ENCODE measurements at places on chromosomes 1 and 21.
A peak's percentile ranks its signal among the peaks of the same experiment; 100 is the strongest.

DNA sequence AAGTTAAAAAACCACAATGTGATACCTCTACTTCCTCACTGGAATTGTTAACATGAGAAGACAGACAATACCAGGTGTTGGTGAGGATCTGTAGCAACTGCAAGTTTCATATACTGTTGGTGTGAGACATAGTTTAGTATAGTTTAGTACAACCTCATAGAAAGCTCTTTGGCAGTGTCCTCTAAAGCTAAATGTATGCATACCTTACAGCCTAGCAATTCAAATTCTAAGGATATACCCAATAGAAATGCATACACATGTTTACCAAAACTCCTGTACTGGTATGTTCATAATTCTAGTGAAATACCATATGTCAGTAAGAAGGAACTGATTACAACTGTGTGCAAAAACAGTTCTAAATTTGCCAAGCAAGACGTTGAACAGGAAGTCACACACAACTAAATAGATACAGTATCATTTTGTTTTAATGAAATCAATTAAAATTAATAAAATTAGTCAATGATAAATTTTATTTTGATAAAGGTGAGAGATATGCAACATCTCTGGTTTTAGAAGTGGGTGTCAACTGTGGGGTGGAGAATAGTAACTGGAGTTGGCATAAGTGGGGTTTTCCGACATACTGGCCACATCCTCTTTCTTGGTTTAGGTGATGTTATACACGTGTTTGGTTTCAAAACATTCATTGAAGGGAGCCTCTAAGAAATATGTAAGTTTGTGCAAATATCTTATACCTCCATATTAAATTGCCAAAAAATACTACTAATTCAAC lies 450.7 kb downstream of the PTPRC start:
- H3K4me3 ChIP-seq: no peak overlapping the region
- no peaks in the 10 kb centered on the region for H3K36me3 ChIP-seq
- no peak overlapping the region for H3K27ac ChIP-seq

DNA sequence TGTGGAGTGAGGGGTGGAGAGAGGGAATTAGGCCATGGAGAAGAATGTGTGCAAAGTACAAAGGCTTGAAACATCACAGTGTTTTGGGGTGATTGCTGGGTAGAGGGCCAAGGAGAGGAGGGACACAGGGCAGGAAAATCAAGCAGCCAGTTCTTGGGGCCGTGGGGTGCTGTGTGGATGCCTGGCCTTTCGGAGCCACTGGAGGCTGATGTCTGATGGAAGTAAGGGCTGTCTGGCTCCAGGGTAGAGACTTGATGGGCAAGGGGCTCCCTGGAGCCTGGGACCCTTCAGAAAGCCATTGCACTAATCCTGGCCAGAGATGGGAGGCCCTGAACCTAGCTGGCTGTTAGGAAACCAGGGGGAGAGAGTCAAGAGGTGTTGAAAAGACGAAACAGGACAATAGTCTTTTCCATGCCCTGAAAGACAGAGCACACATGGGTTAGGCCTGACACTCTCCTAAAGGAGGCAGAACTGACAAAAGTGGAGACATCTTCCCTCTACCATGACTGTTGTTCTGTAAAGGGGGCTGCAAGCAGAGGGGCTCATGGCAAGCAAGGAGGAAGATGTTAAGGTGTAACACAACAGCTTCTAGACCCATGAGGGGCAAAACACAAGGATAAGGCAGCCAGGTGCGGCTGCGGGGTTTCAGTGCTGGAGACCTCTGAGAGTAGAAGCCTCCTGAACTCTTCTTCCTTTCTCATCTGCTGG lies 21.0 kb downstream of the ATF3 start:
- H3K4me1 ChIP-seq: peaks cover 29% of the 10 kb centered on the region
- H3K36me3 ChIP-seq: no peaks in the 10 kb centered on the region
- H3K27ac ChIP-seq: no peak overlapping the region
- H3K4me3 ChIP-seq: no peak overlapping the region

- no peaks in the 10 kb centered on the region for H3K4me1 ChIP-seq
- no peak overlapping the region for H3K27ac ChIP-seq
- H3K36me3 ChIP-seq: no peaks in the 10 kb centered on the region
- DNase-seq: no peak
- H3K27me3 ChIP-seq: peaks cover 12% of the 10 kb centered on the region
Observed at GRCh38 chr21:39630191-39630591, 17.5 kb downstream of the B3GALT5 start.

DNA sequence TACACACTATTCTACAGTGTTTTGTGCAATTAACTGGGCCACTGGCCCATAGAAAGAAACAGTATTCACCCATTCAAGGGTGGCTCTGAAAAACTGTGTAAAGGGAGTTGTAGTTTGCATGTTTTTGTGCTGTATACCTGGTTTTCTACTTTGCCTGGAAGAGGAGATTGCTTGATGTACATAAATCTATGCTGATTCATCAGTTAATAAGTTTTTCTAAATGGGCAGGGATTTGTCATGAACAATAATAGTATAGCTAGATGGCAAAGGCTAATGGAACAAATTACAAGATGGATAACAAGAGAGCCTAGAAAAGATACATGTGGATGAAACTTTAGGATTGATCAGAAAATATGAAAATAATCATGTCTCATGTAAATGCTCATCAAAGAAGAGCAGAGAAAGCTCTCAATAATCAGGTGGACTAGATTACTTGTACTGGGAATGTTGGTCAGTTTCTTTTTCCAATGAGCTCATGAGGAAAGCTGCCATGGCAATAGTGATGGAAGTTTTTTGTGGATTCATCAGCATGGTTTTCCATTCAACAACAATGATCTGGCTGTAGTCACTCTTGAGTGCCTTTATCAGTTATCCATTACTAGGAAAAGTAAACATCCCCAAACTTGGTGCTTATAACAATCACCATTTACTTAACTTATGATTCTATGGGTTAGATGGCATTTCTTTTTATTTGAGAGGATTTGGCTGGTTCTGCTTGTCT lies 602.8 kb downstream of the BRINP3 start:
- no peak for DNase-seq
- H3K4me3 ChIP-seq: no peak overlapping the region
- no peak overlapping the region for H3K27ac ChIP-seq
- no peaks in the 10 kb centered on the region for H3K27me3 ChIP-seq
- H3K36me3 ChIP-seq: no peaks in the 10 kb centered on the region

DNA sequence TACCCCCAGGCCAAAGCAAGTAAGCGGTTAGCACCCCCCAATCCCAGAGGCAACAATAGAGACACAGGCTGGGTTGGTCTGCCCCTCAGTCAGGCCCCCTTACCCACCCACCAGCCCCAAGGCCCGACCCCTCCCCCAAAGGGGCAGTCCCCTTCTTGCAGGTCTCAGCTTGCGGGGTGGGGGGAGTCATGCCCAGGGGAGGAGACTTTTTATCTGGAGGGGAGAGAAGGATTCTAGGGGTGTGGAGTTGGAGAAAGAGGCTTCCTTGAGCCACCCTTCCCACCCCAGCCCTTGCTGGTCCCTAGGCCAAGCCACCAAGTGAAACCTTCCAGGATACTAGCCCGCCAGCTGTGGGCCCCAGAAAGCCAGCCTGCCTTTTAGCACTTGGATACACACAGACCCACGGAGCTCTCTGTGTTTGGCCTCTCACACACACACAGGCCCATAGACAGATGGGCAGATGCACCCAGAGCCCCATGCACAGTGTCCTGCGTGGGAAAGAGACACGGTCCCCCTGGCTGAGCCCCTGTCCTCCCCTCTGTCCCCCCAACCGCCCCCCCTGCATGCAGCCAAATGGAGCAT lies 7.1 kb downstream of the TMEM54 start:
- no peak overlapping the region for H3K4me3 ChIP-seq
- no peak for DNase-seq
- H3K27ac ChIP-seq: no peak overlapping the region
- H3K4me1 ChIP-seq: peaks cover 16% of the 10 kb centered on the region

- no peak for DNase-seq
- no peak overlapping the region for H3K27ac ChIP-seq
- no peaks in the 10 kb centered on the region for H3K27me3 ChIP-seq
- H3K4me1 ChIP-seq: peaks cover 6% of the 10 kb centered on the region
Observed at GRCh38 chr1:33259879-33260278, 3.6 kb downstream of the ZNF362 start.

- H3K4me3 ChIP-seq: no peak overlapping the region
- no peak for DNase-seq
- H3K27me3 ChIP-seq: peaks cover 36% of the 10 kb centered on the region
- no peak overlapping the region for H3K27ac ChIP-seq
Observed at GRCh38 chr1:62316135-62316534, 3.1 kb downstream of the KANK4 start.

DNA sequence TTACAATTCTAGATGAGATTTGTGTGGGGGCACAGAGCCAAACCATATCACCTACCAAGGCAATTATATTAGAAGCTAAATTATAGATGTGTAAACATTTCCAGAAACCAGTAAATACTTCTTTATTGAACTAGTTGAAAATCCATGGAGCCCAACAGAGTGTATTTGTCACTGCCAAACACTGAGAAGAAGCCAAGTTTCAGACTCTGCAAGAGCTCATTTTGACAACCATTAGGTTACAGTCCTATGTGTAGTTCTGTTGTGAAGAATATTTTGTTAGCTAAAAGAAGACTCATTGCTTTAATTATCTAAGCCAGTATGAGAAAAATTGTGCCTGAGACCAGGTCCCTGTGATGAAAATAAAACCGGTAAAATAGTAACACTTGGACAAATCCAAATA lies 358.9 kb upstream of the SGIP1 start:
- peaks cover 5% of the 10 kb centered on the region for H3K4me1 ChIP-seq
- H3K4me3 ChIP-seq: no peak overlapping the region

DNA sequence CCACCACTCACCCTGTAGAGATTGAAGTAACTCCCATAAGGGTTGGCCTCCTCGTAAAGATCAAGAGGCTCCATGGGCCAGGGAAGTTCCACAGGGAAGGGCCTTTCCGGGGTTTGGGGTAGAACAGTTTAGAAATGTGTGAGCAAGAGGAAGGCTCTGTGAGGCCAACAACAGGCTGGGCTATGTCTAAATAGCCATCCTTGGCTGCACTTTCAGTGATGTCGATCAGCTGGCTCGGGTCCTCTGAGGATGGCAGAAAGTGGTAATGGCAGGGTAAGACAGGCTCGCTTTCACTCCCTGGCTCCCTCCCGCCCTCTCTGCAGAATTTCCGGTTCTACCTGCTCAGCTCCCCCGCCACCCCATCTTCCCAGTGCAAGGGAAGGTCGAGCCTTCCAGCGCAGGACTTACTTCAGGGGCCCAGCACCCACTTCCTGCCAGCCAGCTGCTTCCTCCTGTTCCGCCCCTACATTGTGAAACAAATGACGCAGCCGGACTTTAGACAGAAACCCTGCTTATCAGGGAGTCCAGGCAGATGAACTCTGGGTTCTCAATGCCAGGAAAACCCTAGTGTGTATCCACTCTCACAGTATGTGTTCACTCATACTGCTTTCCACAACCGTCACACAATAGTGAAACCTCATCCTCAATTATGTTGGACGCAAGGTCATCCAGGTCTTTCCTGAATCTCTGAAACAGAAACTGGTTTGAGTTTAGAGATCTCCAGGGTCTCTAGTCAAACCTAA lies 7.3 kb downstream of the F11R start:
- H3K36me3 ChIP-seq: peaks cover 2% of the 10 kb centered on the region
- H3K27me3 ChIP-seq: no peaks in the 10 kb centered on the region
- H3K4me3 ChIP-seq: peak overlapping the region; percentile 53
- DNase-seq: peak; percentile 99
- H3K27ac ChIP-seq: peak overlapping the region; percentile 83
- H3K4me1 ChIP-seq: peaks cover 48% of the 10 kb centered on the region

- DNase-seq: no peak
- peaks cover 3% of the 10 kb centered on the region for H3K36me3 ChIP-seq
- H3K4me3 ChIP-seq: no peak overlapping the region
- no peaks in the 10 kb centered on the region for H3K27me3 ChIP-seq
Observed at GRCh38 chr1:19785660-19786059, 14.1 kb downstream of the TMCO4 start.

DNA sequence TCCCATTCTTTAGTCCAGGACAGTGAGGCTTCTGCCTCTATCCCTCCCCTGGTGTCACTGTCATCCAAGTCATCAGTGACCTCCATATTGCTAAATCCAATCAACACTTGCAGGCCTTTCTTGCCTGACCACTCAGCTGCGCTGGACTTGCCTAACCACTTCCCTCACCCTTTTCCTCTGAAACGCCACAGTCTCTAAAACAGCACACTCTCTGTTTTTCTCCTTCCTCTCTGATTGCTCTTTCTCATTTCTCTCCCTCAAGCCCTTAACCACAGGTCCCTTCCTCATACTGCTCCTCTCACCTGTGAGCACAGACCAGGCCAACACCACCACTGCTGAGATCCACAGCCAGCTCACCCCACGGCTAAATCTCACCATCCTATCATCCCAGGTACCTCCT lies 17.5 kb downstream of the TAL1 start:
- H3K27ac ChIP-seq: peak overlapping the region; percentile 67
- no peak for DNase-seq
- peaks cover 37% of the 10 kb centered on the region for H3K36me3 ChIP-seq
- no peak overlapping the region for H3K4me3 ChIP-seq

GRCh38 chr21:41957991-41958766 lies 4.4 kb upstream of the C2CD2 start:
- H3K4me3 ChIP-seq: no peak overlapping the region
- no peak for DNase-seq
- H3K4me1 ChIP-seq: peaks cover 52% of the 10 kb centered on the region
- no peak overlapping the region for H3K27ac ChIP-seq

GRCh38 chr1:30151826-30152225 lies 571.6 kb downstream of the MATN1 start:
- no peaks in the 10 kb centered on the region for H3K4me1 ChIP-seq
- no peak overlapping the region for H3K4me3 ChIP-seq
- no peaks in the 10 kb centered on the region for H3K36me3 ChIP-seq
- no peak overlapping the region for H3K27ac ChIP-seq
- no peak for DNase-seq

DNA sequence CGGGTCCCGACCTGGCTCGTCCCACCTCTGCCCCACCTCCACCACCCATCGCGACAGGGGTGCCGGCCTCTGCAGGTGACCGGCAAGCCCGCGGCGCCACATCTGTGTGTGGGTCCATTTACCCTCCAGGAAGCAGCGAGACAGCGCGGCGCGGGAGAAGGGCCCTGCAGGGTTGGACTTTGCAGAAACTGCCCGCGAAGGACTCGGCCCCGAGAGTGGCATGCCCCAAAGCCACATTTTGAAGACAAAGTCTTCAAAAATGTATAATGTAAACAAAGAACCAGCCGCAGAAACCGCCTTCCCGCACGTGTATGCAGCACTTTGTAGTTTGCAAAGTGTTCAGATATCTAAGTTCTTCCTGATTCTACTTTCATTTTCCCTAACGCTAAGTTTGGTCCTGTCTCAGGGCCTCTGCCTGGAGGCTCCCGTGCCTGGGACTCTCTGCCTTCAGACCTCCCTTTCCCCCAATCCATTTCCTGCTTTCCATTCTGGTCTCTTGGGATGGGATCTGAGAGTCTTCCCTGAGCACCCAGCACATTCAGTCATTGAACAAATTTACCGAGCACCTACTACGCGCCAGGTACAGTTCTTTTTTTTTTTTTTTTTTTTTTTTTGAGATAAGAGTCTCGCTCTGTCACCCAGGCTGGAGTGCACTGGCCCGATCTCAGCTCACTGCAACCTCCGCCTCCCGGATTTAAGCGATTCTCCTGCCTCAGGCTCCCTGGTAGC lies 524 bp upstream of the TMCO4 start:
- peak overlapping the region; percentile 83 for H3K4me3 ChIP-seq
- no peaks in the 10 kb centered on the region for H3K27me3 ChIP-seq
- H3K36me3 ChIP-seq: no peaks in the 10 kb centered on the region
- H3K27ac ChIP-seq: peak overlapping the region; percentile 55
- DNase-seq: peak; percentile 75
- H3K4me1 ChIP-seq: peaks cover 10% of the 10 kb centered on the region

Data from common myeloid progenitor, CD34-positive (primary cell).